ENCODE measurements at places on chromosomes 4 and X.

DNA sequence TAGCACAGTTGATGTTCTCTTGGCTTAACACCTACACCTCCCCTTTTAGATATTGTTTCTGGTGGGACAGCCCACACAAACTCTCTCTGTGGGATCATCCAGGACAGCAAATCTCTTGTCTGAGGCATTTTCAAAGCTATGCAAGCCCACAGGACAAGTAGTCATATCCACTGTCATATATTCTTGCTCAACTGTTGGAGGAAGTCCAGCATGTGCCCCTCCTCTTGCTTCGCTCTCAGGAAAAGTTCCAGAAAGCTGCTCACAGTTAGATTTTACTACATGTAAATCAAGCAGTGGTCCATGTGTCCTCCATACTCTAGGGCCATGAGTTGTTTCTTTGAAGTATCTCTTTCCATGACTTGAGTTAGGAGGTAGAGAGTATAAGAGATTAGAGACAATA is 260.7 kb downstream of the INPP4B start:
- DNase-seq, result no peak

DNA sequence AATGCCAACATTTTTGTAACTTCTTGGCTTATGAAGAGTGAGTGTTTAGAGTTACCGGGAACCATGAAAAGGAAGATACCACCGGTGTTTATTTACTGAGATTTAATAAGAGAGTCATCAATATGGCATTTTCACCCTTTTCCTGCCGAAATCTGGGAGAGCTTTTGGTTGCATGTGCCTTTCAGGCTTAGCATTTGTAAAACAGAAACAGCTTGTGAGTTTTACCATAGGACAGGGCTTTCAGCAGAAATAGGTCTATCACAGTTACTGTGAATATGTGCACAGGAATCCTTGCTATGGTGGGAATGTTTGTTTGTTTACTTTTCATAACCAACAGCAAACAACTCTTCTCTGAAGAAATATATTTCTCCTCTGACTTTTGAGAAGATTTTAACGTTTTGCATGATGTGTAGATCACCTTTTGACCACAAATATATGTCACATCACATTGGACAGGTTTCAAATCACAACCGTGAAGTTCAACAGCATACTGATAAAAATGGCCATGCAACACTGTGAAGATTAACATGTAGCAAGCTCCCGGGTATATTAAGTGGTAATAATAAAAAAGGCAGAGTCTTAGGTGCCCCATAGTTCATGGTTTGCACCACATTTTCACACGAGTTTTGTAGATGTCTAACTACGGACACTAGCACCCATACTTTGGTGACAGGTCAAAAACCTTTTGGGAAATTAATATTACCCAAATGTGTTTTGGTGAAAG is 21.3 kb downstream of the ARHGAP24 start:
- no peak for DNase-seq

DNA sequence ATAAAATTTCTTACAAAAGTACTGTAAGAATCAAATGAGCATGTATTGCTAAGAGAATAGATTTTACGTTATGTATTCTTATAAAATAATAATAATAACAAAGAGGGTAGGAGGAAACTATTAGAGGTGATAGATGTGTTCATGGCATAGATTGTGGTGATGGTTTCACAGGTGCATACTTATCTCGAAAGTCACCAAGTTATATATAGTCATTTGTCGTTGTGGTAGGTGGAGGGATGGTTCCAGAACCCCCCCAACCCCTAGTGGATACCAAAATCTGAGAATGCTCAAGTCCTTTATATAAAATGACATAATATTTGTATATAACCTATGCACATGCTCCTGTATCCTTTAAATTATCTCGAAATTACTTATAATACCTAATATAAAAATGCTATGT is 36.7 kb upstream of the H2AZ1 start:
- no peak for DNase-seq

DNA sequence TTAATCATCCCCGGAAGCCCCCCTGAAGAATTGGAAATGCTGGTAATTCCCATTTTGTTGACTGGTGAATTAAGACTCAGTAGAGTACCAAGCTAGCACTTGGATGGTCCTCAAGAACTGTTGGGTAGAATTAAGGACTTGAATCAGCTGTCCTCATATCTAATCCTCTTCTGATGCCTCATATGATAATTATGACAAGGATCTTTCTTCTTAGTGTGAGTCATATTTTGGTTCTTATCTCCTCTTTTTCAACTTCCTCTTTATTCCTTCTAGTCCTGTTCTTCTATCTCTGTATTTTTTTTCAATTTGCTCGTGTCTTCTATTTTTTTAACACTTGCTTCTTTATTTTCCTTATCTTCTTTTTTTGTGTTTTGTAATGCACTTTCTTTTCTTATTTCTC is 206.3 kb upstream of the ANXA3 start:
- DNase-seq, result no peak

DNA sequence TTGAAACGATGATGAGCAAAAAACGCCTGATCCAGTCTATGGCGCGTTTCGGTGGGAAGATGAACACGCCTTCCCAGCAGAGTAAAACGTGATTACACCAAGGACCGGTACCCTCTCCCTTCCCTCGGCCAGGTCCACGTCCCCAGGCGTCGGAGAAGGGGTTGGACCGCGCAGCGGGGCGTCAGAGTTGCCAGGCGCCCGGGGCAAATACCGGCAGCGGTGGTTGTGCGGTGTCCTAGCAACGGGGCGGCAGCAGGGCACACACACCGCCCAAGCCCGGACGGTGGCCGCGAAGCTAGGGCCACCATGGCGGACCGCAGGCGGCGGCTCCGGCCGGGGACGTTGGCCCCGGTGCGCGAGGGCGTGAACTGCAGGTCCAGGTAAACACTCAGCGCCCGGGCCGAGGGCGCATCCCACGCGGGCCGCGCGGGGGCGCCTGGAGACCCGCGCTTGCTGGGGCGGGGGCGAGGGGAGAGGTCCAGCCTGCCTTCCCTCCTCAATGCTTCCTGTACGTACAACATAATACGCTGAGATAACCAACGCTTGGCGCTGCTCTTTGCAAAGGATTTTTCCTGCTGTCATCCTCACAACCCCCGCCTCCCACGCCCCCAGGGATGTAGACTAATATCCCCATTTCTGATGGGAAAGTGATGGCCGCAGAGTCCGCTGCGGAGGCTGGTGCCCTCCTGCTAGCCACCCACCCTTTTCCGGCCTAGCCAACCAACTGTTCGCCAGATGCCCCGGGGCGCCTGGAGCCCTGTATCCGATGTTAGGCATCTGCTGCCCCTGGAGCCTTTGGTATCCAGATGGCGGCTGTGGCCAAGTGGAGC is at the start of gene FAM47E:
TSS of gene FAM47E (plus strand) at position 281 of the 830 bp plus-strand sequence. CDS start at position 307, 26 bp downstream.
- DNase-seq, result no peak

DNA sequence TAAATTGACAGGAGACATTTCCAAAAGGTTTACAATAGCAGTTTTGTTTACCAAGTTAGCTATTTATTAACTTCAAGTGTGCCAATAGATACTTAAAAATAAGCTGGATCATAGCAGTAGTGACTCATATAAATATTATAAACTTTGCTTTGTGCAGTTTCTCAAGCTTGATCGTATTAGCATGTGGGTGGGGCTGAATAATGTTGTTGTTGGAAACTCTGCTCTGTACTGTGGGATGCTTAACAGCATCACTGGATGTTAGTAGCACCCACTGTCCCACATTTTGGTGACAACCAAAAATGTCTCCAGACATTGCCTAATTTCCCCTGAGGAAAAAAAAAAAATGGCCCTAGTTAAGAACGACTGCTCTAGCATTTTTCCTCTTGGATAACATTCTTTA is 855.2 kb upstream of the ADGRL3 start:
- no peak for DNase-seq

GRCh38 chr4:176308441-176308840 is 11.3 kb upstream of the SPCS3 start:
- no peak for DNase-seq

- DNase-seq, result no peak
Measured at GRCh38 chr4:1797861-1798579, 4.9 kb downstream of the FGFR3 start.

- DNase-seq, result no peak
Measured at GRCh38 chrX:87578978-87579377, 61.4 kb downstream of the KLHL4 start.

- DNase-seq, result no peak
Measured at GRCh38 chrX:10159145-10159468, 2.3 kb downstream of the CLCN4 start.

DNA sequence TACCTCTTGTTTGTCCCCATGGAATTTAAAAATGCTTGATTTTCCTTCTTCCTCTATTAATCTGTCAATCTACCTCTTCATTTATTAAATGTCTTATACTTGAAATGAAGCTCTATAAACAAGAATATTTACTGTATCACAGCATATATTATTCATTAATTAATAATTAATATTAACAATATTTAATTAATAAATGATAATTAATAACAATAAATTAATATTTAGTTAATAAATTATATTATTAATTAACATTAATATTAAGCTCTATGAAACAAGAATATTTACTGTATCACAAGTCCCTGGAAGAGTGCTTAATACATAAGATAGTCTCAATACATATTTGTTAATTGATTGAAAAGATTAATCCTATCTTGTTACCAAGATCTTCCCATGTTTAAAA is 306.6 kb downstream of the STPG2 start:
- DNase-seq, result no peak

Data from stimulated activated CD8-positive, alpha-beta memory T cell treated with anti-CD3 and anti-CD28 coated beads, Interleukin-15, amount 100 ng/mL, for 1 hour (primary cell).